ENCODE measurements at places on chromosomes 12 and 14.
A peak's percentile ranks its signal among the peaks of the same experiment; 100 is the strongest.

GRCh38 chr14:61621444-61621843, 73.9 kb upstream of the HIF1A start:
- DNase-seq: no peak

GRCh38 chr12:93533310-93533709, 39.2 kb upstream of the SOCS2 start:
- DNase-seq: no peak

DNA sequence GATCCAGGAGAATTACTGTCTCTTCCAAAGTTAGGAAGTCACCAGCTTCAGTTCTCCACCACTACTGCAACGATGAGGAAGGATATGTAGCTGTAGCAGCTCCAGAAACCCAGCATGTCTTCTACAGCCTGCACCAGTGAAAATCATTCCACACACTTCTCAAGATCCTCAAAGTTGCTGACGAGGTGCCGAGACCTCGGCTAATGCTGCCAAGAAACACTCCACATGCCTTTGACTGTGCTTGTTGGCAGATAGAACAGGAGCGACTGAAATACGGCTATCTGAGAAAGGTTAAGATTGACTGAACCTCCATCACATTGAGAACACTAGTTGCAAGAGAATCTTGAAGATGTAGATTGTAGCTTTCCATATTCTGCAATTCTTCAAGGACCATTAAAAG, 241.9 kb downstream of the PPFIA2 start:
- DNase-seq: no peak

DNA sequence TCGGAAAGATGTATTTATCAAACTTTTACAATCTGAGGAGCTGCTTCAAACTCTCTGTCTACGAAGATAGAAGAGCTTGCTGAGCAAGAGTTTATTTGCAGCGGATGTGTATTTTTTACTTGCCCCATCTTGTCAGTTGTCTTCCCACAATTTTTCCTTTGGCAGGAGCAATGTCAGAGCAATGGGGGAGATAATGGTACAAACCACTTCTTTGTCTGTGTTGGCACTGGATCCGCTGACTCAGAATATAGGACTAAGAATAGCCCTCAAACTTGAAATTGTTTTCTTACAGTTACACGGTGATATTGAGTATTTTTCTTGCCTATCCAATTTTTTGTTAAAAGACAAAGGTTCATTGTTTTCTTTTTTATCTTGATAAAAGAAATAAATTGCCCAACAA, 27.6 kb downstream of the HELB start:
- no peak for DNase-seq

- DNase-seq: no peak
Measured at GRCh38 chr12:13228579-13228978, 32.1 kb downstream of the EMP1 start.

DNA sequence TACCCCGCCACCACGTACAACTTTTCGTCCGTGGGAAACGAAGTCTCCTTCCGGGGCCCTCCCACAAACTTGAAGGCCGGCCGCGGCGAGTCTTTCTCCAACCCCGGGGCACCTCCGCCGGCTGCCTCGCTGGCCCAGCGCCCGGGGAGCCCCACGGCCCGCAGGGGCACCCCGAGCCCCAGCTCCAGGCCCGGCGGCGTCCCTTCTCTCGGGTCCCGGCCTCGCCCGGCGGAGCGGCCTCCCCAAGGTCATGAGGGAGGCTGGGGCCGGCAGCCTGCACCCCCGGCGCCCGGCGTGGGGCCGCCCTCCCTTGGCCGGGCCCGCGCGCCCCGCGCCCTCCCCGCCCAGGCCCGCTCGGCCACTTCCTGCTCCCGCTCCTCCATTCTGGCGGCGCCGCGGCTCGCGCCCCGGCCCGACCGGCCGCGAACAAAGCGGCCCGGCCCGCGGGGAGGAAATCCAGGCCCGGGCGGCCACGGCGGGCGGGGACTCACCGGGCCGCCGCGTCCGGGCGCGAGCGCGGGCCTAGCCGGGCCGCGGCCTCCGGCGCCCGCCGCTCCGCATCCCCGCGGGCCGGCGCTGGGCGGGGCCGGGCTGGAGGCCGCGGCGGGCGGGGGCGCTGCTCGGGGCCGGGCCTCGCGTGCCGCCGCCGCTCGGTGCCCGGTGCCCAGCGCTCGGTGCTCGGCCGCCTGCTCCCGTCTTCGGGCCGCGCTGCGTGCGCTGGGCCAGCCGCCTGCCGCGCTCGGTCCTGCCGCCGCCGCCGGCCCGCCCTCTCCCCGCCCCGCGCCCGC, at the start of gene AKT1:
Gene AKT1 (minus strand): TSS at position 756 of the 788 bp plus-strand sequence. CDS start 3,105 bp downstream, outside the sequence.
- no peak for DNase-seq

DNA sequence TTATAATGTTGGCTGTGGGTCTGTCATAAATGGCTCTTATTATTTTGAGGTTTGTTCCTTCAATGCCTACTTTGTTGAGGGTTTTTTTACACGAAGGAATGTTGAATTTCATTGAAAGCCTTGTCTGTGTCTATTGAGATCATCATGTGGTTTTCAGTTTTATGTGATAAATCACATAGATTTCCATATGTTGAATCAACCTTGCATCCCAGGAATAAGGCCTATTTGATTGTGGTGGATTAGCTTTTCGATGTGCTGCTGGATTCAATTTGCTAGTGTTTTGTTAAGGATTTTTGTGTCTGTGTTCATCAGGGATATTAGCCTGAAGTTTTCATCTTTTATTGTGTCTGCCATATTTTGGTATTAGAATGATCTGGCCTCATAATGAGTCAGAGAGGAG, 27.6 kb downstream of the SLC2A13 start:
- DNase-seq: no peak

DNA sequence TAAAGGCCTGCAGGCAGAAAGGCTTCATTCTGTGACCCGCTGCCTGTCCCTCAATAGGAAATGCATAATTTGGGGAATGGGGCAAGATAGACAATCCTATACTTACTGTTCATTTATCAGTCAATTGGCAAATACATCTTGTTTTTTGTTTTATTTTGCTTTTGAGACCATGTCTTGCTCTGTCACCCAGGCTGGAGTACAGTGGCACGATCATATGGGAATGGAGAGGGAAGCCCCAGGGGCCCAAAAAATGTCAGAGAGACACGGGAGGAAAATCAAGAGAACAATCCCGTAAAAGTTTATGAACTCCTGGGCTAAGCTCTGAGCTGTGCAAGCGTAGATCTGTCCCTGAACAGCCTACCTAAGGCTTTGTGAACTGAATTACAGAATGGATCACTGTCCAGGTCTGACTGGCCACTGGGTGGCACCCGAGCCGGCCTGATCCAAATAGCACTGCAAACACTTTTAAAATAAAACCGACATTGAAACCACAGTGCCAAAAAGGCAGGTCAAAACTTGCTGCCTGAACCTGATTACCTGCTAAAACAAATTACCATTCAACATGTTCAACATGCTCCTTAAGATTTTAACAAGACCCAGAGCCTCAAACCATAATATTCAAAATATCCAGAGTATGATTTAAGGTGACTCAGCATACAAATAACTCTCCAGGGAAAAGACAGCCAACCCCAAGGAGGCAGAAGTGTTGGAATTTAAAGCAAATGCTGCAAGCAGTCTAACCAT, 11.8 kb downstream of the COPS7A start:
- no peak for DNase-seq

DNA sequence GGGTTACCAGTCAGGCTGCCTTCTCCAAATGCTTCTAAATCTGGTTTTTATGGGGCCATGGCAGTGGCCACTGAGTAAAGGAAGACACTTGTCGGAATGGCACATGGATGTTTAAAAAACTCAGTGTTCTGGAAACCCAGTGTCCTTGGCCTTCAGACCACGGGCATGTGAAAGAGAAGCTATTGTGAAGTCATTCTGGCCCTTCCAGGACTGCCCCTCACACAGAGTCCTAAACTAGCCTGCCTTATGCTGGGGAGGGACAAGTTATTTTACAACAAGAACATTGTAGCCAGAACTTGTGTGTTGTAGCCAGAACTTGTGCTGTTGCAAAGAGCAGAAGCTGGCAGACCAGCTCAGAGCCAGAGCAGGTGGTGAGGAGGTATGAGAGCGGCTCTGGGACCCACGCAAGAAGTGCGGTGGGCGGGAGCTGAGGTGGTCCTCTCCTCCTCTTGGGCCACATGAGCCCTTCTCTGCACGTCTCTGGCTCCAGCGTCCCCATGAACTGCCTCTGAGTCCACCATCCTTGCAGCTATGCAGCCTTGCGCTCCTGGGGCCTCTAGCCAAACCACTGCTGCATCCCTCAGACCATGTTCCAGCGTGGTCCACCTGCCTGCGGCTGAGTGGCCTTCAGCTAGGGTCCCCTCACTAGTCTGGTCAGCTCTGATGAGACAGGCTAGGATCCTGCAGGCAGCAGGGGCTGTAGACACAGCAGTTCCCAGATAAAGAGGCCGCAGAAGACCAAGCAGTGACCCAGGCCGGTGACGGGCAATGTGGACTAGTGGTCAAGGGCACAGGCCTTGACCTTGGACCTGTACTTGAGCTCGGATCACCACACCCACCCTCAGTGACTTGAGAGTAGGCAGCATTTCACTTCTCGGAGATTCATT, 32.5 kb downstream of the MMAB start:
- DNase-seq: no peak

- no peak for DNase-seq
Measured at GRCh38 chr12:58640314-58640713, 280.0 kb downstream of the LRIG3 start.

GRCh38 chr12:83065562-83065961, 378.9 kb downstream of the TMTC2 start:
- DNase-seq: no peak

- DNase-seq: no peak
Measured at GRCh38 chr12:120343039-120343537, 15.5 kb upstream of the PLA2G1B start.

- DNase-seq: no peak
Measured at GRCh38 chr12:121330692-121331091, 21.5 kb downstream of the ANAPC5 start.

DNA sequence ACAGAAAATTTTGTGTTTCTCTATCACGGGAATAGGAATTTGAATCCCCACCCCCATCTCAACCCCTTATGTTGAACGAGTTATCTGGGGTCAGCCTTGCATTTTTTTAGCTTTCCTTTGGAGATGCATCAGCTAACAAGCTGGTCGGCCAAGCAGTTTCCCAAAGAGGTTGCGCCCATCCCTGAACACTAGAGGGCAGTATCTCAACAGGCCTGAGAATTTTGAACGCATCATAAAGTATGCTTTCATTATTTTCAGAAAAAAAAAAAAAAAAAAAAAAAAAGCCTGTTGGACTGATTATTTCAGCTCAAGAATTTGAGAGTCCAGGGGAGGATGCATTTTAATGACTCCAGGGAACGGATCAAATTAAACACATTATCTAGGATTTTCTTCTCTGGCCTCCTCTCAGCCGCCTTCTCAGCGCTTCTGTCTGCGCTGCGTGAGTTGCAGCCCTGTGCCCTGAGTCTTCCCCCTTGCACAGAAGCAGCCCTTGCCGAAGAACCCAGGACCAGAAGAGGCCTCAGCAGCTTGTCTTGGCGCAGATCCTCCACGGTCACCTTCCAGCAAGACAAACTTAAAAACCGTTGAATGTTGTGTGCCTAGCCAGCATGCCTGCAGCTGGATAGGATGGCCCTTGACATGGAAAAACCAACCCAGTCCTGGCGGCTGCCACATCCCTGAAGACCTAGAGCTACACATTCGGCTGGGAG, 76.6 kb upstream of the GZMB start:
- peak; percentile 14 for DNase-seq

- DNase-seq: no peak
Measured at GRCh38 chr14:72515779-72516770, 377.8 kb downstream of the DPF3 start.

DNA sequence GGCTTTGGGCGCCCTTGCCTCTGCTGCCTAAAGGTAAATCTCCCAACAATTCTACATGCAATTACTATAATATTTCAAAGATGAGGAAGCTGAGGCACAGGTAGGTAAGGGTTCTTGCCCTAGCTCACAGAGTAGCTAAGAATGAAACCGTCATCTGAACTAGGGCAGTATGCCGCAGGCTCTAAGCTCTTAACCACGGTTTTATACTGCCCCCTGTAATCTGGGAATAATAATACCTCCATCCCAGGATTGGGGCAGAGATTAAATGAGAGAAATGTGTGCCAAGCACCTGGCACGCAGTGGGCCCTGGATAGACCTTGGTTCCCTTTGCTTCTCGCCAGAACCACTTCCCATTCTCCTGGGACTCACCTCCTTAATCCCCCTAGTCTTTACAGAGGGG, 1.5 kb upstream of the HRK start:
- DNase-seq: no peak

GRCh38 chr12:116466536-116466935, 92.6 kb upstream of the MAP1LC3B2 start:
- DNase-seq: no peak

GRCh38 chr14:50607181-50607580, 47.2 kb downstream of the ATL1 start:
- DNase-seq: no peak

DNA sequence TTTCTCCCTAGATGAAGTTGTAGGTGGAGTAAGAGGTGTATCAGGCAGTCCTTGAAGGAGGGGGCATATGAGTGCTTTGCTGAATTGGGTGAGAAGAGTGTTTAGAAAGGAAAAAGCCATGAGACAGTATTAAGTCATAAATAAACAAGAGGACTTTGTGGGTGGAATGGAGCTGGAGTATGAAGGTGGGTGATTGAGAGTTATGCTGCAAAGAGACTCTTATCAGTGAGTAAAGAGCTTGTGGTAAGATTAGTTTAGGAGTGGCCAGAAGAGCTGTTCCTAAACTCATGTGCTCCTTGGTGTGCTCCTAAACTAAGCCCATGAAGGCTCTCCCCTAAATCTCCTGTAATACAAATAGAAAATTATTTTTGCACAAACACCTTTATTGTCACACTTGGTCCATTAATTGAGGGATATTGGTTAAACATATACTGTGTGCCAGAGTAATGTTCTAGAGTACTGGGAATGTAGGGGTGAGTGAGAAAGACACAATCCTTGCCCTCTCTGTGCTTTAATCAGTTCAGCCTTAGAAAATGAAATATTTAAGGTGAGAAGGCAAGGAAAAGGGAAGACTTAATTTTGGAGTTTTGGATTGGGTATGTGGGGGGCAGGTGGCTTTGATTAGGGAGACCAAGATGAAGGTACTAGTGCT, 9.8 kb downstream of the CHPT1 start:
- no peak for DNase-seq

- DNase-seq: no peak
Measured at GRCh38 chr12:11633968-11634367, 15.5 kb upstream of the ETV6 start.

- DNase-seq: no peak
Measured at GRCh38 chr12:121472150-121472905, 72.4 kb downstream of the RNF34 start.

- no peak for DNase-seq
Measured at GRCh38 chr14:99420711-99421110, 59.9 kb downstream of the SETD3 start.

GRCh38 chr12:54509617-54510016, 12.1 kb downstream of the NCKAP1L start:
- DNase-seq: no peak
